Suppressor macrophage treated with lipopolysaccharide for 1 hour (primary cell): ENCODE measurements at places on chromosomes 2 and 18.

DNA sequence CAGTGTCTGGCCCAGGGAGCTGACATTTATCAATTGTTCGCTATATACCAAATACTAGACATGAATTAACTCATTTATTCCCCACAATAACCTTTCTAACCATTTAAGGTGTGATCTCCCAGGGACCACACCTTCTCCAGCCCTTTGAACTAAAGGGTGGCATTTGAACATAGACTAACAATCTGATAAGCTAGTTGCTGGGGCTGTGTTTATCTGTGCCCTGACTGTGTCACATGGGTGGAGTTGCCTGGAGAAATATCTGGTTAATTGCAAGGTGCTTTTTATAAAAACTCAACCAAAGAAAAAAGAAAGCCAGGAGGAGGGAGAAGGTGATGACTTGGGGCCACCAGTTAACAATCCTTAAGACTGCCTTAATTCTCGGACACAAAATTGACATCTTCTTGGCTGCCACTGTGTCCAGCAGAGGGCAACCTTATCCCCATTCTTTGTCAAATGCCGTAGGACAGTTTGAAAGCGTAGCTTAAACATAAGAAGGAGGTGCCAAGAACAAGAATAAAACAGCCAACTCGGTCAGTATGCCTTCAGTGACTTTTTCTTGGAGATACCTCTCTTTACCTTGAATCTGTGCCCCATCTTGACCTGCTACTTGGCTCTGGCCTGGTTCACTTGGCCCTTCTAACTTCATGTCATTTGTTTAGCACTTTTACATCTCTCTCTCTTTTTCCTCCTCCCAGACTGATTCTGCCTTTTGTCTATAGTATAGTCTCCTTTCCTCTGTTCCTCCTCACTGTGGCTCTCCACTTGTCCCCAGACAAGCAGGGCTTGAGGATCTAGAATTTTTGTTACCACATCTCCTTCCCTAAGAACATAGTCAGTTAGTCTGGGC lies 183.4 kb downstream of the MYO3B start:
- DNase-seq: peak; percentile 66

DNA sequence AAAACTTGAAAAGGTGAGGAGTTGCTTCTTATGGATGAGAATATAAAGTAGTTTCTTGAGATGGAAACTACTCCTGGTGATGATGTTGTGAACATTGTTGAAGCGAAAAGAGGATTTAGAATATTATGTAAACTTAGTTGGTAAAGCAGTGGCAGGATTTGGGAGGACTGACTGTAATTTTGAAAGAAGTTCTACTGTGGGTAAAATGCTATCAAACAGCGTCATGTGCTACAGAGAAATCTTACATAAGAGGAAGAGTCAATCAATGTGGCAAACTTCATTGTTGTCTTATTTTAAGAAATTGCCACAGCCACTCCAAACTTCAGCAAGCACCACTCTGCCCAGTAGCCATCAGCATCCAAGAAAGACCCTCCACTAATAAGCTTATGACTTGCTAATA lies 112.9 kb upstream of the ZEB2 start:
- DNase-seq: no peak

GRCh38 chr2:236661061-236661761 lies 91.6 kb downstream of the ACKR3 start:
- DNase-seq: no peak

DNA sequence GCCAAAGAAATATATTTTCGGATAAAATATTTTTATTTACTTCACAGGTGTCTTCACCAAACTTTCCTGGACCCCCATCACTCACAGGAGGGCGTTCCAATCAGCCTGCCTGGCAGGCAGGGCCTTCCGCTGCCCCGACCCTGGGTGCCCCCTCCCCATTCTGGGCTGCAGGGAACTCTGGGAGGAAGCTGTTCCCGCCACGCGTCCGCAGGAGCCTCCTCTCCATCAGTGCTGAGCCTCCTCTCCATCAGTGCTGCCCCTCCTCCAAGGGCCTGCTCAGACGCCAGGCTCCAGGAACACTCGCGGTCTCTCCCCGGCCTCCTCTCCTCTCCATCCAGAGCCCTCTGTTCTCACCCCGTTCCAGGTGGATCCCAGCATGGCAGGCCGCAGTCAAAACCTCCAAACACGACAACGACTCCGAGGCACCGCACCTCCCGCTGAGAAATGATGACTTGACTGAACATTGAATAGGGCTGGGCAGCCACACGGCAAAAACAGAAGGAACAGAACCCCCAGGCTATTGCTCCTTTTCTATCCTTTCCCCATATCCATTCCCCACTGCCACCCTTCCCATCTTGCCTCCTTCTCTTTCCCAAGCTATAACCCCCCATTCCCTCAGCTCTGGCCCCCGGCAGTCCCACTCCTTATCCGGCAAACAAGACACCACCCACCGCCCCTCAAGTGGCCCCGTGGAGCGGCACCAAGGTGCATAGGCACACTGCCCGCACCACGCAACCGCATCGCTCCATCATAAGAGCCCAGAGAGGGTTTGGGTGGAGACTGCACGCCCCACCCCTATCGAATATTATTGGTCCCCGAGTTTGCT lies 268.6 kb upstream of the RAB6C start:
- no peak for DNase-seq
